ENCODE measurements at places on chromosomes 1 and 21.

- peak; percentile 87 for DNase-seq
These were observed 16.6 kb upstream of the RIPPLY3 start for GRCh38 chr21:36989699-36990507.

GRCh38 chr1:175628548-175629317, 114.7 kb downstream of the TNR start:
- DNase-seq: no peak

GRCh38 chr1:17475752-17476151, 36.3 kb upstream of the RCC2 start:
- no peak for DNase-seq

GRCh38 chr1:86741947-86742572, 37.7 kb downstream of the SH3GLB1 start:
- peak; percentile 32 for DNase-seq
